ENCODE measurements at places on chromosomes 1 and 21.

GRCh38 chr1:245704341-245704740, 549.6 kb downstream of the KIF26B start:
- no peak for DNase-seq

DNA sequence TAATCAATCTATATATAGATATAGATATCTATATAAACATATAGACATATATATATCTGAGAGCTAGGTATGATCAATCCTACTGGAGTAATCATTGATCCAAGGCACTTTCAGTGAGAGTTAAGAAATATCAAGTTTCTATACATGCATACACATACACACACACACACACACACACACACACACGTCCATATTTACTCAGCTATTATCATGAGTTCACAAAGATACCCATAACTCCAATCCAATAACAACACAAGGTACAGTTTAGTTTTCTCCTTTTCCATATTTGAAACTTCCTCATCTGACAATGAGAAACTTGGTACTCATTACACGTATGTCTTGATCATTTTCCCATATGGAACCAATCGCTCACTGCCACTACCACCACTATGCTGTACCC, 27.3 kb upstream of the ZZZ3 start:
- no peak for DNase-seq

DNA sequence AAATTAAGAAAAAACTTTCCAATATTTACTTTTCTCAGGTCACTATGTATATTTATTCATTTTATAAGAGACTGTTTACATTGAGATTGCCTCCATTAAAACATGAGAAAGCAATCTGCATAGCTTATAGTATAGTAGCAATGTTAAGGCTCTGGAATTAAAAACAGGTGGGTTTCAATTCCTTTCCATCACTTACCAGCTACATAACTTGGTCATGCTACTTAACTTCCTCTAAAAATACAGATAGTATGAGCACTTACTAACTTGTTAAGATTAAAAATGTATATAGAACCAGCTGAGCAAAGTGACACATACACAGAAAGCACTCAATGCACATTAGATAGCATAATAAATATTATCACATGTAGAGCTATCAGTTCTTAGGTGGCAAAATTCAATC, 76.6 kb downstream of the LYST start:
- no peak for DNase-seq

DNA sequence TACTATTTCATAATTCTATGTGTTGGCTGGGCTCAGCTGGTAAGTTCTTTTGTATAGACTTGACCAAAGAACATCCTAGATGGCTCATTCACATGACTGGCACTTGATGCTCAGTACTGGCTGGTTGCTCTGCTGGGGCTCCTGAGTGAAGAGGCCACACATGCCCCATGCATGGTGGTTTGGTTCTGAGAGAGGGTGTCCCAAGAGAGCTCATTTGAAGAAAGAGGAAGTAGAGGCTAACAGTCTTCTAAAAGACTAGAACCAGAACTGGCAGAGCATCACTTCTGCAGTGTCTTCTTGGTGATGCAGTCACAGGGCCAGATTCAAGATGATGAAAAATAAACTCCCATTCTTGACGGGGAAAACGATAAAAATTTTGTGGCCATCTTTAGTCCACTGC, 5.2 kb upstream of the BACH1 start:
- DNase-seq, result no peak

DNA sequence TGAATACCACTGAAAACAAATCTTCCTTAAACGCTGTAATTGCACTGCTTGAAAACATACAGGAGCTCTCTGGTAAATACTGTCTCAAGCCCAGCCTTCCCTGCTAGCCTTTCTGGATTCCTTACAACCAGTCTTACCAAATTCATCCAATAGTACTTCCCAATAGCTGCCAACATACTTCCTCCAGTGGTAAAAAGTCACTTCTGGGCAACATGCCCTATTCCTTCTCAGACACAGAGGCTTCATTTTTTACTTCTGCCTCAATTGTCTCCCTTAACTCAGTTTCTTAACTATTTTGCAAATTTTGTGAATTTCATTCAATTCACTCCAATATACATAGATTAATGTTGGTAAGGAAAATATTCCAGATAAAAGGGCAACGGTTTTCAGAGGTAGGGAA, 166.3 kb downstream of the TBX15 start:
- no peak for DNase-seq

- no peak for DNase-seq
Observed at GRCh38 chr1:9807541-9807940, 16.2 kb downstream of the CLSTN1 start.

DNA sequence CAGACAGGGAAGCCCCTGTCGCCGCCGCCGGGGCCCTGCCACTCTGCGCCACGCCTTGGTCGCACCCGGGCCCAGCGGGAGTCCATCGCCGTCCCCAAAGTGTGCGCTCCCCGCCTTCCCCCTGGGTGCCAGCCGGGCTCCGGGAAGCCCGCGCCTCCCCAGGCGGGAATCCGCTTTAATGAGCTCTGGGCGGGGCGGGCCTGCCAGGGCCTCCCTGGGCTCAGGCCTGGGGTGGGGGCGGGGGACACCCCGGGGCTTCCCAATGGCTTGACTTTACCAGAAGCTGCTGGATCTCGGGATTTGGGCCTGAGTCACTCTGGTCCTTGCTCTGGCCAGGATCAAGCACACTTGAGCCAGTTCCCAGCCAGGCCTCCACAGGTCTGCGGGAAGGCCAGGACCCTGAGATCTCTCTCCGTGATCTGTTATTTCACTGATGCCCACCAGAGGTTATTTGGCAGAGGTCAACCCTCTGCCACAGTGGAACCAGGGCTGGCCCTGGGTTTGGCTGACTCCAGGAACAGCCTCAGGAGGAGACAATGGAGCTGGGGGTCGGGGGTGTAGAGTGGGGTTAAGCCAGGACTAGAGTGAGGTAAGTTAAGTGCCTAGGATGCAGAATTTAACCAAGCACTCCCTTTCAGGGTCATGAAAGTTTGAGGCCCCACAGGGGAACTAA, 178.4 kb upstream of the EDN2 start:
- no peak for DNase-seq

DNA sequence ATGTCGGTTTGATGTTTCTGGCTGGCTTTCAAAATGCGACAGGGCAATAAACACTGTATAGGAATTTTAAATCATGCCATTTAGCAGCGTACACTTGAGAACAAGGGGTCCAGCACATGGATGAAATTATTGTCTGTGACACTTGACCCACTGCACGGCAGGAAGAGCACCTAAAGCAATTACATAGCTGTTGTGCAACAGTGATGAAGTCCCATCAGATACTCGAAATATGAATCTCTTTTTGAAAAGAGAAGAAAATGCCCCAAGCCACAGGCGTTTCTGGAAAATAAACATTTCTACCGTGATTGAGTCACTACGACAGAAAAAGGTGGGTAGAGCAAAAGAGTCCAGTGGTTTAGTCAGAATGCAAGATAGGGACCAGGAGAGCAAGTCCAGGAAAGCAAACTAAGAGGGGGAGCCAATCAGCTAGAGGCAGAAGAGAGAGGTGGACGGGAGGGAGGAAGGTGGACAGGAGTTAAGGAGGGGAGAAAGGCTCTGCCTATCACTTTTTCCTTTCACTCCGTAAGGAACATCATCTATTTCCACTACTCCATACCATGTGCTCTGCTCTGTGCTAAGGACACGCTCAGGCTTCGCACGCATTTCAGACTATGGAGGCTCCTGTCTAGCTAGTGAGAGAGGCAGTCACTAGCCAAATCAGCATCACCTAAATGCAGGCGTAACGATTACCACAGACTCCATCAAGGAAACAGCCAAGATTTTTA, 6.4 kb downstream of the DSCAM start:
- DNase-seq, result no peak

DNA sequence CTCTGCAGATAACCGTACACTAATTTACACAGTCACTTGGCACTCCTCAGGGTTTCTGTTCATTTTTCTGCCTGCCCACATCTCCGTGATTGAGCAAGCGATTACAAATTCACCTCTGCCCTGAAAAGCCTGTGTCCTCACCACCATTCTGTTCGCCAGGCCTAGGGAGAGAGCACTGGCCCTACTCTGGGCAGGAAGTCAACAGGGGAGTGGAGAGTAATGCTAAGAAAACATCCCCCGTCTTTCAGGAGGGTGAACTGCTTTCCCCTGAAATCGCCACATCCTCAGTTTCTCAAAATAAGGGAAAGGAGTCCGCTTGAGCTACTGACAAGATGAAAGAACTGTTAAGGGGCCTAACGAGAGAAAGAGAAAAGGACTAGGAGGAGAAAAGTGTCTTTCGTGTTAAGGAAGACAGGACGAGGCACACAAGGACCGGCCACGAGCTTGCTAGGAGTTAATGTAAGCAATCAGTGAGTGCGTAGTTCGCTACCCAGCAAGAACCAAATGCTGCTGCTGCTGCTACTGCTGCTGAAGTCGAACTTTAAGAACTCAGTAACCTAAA, 632 bp downstream of the PEX19 start:
- DNase-seq, result no peak

GRCh38 chr1:9004700-9005394, 21.4 kb downstream of the SLC2A7 start:
- DNase-seq, result peak; percentile 57

DNA sequence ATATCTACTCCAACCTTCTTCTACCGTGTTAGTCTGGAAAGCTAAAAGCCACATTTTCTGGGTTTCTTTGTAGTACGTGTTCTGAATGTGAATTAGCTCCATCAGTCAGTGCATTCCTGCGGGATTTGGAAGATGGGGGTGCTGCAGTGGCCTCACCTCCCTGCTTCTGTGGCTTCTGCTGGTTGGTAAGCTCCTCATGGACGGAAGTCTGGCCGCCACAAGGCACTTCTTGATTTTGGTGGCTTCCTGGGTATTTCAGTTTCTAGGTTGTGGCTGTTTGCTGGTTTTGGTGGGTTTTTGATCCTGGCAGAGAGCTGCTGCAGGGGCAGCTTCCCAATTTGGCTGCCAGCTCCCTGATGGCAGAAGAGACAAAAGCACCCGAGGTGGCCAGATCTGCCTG, 20.9 kb upstream of the TACSTD2 start:
- no peak for DNase-seq

DNA sequence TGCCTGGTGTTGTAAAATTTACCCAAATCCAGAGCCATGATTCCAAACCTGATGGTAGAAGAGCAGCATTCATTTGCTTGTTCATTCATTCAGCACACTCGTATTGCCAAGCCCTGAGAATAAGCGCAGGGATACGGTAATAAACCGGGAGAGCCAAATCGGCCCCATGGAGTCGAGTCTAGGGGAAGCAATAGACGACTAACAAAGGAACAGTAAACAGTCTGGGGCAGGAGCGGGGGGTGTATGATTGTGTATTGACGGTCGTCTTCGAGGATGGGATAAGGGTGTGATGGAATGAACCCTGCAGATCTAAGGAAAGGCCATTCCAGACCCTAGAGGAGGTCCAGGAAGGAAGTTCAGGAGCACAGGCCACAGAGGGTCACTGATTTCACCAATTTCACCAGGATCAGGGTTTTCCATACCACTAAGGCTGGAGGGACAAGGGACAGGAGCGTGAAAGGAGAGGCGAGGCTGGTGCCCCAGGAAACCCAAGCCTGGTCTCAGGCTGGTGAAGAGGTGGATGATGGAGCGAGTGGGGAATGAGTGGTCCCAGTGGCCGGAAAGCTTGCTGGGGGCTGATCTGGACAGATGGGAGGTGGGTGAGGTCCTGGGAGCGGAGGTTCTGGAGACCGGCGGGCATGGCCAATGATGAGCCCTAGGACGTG, 61.1 kb upstream of the PDE9A start:
- no peak for DNase-seq

DNA sequence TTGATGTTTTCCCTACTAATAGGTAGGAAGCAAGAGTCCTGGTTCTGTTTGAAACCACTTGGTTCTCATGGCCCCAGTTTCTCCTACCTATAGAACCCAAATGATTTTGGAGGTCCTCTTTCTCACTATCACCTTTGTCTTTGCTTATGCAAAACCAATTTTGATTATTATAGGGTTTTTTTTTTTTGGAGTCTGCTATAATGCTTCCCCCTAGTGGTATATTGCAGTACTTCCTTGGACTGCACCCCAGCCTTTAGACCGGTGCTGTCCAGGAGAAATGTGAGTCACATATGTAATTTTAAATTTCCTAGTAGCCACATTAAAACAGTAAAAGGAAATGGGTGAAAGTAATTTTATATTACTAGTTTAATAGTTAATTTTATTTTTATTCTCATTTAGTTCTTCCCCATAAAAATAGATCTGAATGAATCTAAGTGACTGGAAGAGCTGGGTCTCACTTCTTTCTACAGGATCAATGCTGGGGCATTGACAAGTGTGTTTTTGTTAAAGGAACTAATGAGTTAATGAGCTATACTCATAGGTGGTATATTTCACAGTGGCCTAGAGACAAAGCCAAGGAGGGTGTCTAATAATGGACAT, 10.6 kb downstream of the FCMR start:
- DNase-seq, result no peak

DNA sequence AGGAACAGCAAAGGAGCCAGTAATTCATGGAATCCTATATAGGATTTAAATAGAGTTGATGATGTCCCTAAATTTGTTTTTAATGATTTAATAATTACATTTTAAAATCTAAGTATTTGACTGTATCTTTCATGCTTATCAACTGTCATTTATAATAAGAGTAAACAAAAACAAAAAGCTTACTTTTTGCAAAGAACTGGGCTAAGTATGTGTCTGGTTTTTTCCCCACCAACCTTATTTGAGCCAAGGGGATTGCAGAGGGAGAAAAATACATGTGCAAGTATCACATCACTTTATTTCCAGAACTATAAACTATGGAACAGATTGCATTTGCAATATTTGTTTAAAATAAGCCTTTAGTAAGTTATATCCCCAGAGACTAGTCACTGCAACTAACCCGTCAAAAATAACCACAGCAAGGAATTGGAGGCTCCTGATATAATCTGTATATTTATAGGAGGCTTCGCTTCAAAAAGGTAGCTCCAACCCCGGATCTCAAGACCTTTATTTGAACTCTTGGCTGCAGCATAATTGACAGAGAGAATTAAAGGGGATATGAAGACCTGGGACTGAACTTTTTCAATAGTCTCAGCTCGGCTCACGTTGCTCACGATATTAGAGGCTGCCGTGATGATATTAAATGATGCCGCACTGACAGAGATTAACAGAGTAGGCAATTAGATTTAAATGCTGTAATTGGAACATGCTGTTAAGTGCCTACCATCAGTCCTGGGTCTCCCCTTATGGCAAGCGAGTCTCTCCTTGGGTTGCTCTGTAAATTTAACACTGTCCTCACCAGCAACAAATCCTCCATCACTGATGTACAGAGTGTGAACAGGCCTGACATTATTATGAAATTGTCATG, 329.1 kb upstream of the NFIA start:
- no peak for DNase-seq

GRCh38 chr1:84505493-84506001, 639 bp upstream of the SPATA1 start:
- DNase-seq, result no peak

GRCh38 chr1:205315008-205315618, 6.4 kb downstream of the NUAK2 start:
- DNase-seq, result no peak

GRCh38 chr21:42900446-42900845, 7.3 kb downstream of the NDUFV3 start:
- no peak for DNase-seq

GRCh38 chr1:226066415-226067078, 4.0 kb downstream of the H3-3A start:
- no peak for DNase-seq

Data from stimulated activated CD8-positive, alpha-beta memory T cell treated with anti-CD3 and anti-CD28 coated beads, Interleukin-12 subunit alpha, Interleukin-12 subunit beta, amount 100 ng/mL, for 4 hours (primary cell).